SK-MEL-5 (cell line): ENCODE measurements at places on chromosomes 4 and X. TPM values are rescaled to one million over a fixed set of nuclear protein-coding genes. Genes with fewer than 3 reads are reported as not detected.

Gene SPP1
- total RNA-seq = 1,280 and 1,422 TPM in 2 replicates

Gene RRAGB
- total RNA-seq = 9.9 TPM in 2 replicates

Gene OGT
- 80.3 and 98.0 TPM in 2 replicates for total RNA-seq

Gene ARSD
- total RNA-seq = 24.9 and 27.9 TPM in 2 replicates
